Osteocyte (in vitro differentiated cells): ENCODE measurements at places on chromosomes 7 and 10. TPM values are rescaled to one million over a fixed set of nuclear protein-coding genes. Genes with fewer than 3 reads are reported as not detected.

DNA sequence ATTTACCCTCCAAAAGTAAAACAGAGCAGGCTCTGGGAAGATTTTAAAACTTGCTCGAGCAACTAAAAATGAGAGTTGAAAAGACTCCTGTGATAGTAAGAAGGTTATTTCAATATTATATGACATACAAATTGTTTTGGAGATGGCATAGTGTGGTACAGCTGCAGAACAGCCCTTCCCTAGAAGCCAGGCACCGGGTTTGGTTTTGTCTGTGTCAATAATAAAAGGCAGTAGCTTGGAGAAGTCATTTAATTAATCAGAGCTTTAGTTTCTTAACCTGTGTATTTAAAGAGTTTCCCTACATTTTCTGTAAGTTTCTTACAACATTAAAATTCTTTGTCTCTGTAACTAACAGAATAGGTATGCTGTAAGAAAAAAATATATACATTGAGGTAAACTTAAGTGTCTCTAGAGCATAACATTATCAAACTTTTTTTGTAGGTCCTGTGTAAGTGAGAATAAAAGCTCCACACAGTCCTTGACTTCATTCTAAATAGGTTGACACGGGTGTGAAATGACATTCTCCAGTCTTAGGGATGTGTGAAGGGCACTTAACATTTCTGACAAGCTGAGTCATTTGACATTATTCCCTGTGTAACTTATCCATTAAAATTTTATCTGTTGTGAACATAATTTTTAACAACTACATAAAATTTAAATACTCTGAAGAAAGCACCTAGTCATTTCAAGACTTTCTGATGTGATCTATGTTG lies 425.0 kb upstream of the ETV1 start:
- no peak for DNase-seq

- no peak for DNase-seq
Measured at GRCh38 chr10:129613377-129613980, 146.4 kb downstream of the MGMT start.

GRCh38 chr7:71424166-71425035 lies 292.5 kb downstream of the GALNT17 start:
- no peak for DNase-seq

- DNase-seq: no peak
Measured at GRCh38 chr10:51767103-51767763, 67.8 kb upstream of the CSTF2T start.

GRCh38 chr7:92255308-92255707 lies 9.5 kb downstream of the ANKIB1 start:
- DNase-seq: no peak

DNA sequence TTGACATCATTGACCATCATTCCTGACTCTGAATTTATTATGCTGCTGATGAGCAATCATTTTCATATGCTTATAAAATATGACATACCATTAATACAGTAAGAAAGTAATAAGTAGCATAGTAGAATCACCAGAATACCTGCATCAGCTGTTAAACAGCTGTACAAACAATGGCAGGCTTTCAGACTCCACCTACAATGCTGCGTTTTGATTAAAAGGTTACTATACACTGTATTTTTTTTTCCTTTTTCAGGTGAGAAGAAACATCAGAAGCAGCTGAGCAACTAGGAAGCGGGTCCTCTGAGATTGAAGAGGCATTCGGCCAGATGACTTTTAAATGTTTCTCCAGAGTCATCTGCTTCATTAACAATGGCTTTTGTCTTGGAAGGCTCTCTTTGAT lies 7.1 kb downstream of the ASNS start:
- no peak for DNase-seq

GRCh38 chr7:50556247-50556991 lies 8.8 kb downstream of the DDC start:
- DNase-seq: no peak

GRCh38 chr7:12257582-12257981 lies 46.5 kb downstream of the TMEM106B start:
- no peak for DNase-seq

- no peak for DNase-seq
Measured at GRCh38 chr7:128869944-128870285, 7.3 kb downstream of the ATP6V1F start.

GRCh38 chr10:132110713-132111112 lies 45.0 kb downstream of the JAKMIP3 start:
- DNase-seq: peak; percentile 80

Gene SPAG6
- not detected in 2 replicates for total RNA-seq

DNA sequence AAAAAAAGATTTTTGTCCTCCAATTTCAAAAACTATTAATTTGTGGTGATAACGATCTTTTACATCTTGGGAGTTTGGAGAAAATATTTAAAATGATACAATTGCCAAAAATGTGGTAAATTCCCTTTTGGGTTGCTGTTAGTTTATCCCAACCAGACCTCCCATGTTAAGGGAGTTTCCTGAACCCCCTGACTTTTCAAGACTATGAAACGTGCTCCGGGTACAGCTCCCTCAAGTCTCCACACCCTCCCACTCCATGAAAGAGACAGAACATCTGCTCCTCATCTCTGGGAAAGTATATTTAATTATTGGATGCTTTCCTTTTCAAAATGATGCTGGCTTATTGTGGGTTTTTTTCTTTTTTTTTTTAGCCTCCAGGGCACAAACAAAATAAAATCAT lies 534.6 kb upstream of the NRP1 start:
- no peak for DNase-seq

- no peak for DNase-seq
Measured at GRCh38 chr7:139702811-139703486, 74.8 kb downstream of the HIPK2 start.

Gene CYP51A1
- total RNA-seq: 49.2 and 50.2 TPM in 2 replicates

GRCh38 chr10:93680412-93681047 lies 21.9 kb downstream of the FRA10AC1 start:
- DNase-seq: no peak

Gene GSTO2
- total RNA-seq: 0.31 and 0.54 TPM in 2 replicates

Gene AGR2
- total RNA-seq: not detected in 2 replicates

- no peak for DNase-seq
Measured at GRCh38 chr10:62399211-62399610, 25.0 kb downstream of the ZNF365 start.

- no peak for DNase-seq
Measured at GRCh38 chr7:33550363-33550762, 355.0 kb upstream of the BMPER start.

DNA sequence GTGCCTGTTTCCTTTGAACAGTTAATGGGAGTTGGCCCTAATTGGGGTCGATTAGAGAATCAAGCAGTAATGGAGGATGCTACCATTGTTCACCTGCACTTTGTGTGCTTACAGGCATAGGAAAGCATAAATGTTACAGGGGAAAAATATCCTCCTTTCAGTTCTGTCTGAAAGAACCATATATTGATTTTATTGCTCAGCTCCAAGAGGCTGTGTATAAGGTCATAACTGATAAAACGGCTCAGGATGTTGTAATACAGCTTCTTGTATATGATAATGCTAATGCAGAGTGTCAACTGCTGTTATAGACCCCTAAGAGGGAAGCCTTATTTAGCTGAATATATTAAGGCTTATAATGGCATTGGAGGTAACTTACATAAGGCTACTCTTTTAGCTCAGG lies 32.9 kb upstream of the AKR1C2 start:
- no peak for DNase-seq

DNA sequence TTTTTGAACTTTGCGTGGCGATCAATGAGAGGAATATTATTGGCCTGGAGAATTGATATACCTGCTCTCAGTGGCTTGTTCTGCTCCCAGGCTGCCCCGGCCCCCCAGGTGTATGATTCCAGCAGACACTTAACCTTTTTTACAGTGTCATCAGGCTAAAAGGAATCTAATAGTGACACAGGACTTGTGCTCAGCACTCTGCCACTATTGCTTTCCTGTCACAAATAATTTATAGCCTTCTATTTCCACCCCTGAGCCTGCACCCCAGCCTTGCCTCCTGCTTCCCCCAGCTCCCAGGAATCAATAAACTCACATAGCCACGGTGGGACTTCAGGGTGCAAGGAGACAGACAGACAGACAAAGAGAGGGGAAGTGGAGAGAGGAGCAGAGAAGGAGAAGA lies 28.3 kb downstream of the PAX2 start:
- DNase-seq: no peak
